A549 treated with AZD2906 at 1 μM for 4 hours (cell line): ENCODE measurements at places on chromosomes 11 and 22. TPM values are rescaled to one million over a fixed set of nuclear protein-coding genes. Genes with fewer than 3 reads are reported as not detected.

Gene GNG3
- not detected in 5 replicates for total RNA-seq

Gene SPON1
- total RNA-seq, result 0.01 to 0.02 TPM in 2 of 5 replicates, not detected in the others

Gene THRSP
- total RNA-seq, result not detected in 5 replicates

Gene WNT7B
- total RNA-seq, result 42.8 to 57.0 TPM (median 52.5 TPM) in 5 replicates

Gene SCN4B
- total RNA-seq, result 0.01 to 0.05 TPM (median 0.04 TPM) in 4 of 5 replicates, not detected in the other

Gene SAA1
- total RNA-seq, result 2.5 to 4.1 TPM (median 3.3 TPM) in 5 replicates

Gene MRGPRX3
- total RNA-seq, result 0.06 to 0.07 TPM in 2 of 5 replicates, not detected in the others
